Epithelial cell of alveolus of lung (primary cell): ENCODE measurements at places on chromosomes 2 and 18. TPM values are rescaled to one million over a fixed set of nuclear protein-coding genes. Genes with fewer than 3 reads are reported as not detected.

KIF5C gene
- 0.24 and 2.1 TPM in 2 replicates for total RNA-seq

TUBB8B gene
- not detected in 2 replicates for total RNA-seq

MARCHF4 gene
- total RNA-seq, result under 0.01 and 1.0 TPM in 2 replicates

NEB gene
- total RNA-seq, result 0.91 and 1.9 TPM in 2 replicates

CXCR2 gene
- total RNA-seq, result 0.24 TPM in 1 of 2 replicates, not detected in the other

GKN1 gene
- not detected in 2 replicates for total RNA-seq

FEV gene
- total RNA-seq, result not detected in 2 replicates

DNER gene
- total RNA-seq, result 1.2 and 4.8 TPM in 2 replicates

G6PC2 gene
- not detected in 2 replicates for total RNA-seq

B4GALT6 gene
- total RNA-seq, result 1.7 and 4.8 TPM in 2 replicates

CCDC141 gene
- 0.08 TPM in 1 of 2 replicates, not detected in the other for total RNA-seq

TSPYL6 gene
- total RNA-seq, result not detected in 2 replicates

CWC22 gene
- 10.7 and 13.4 TPM in 2 replicates for total RNA-seq
